ENCODE measurements at places on chromosomes 13 and 19. TPM values are rescaled to one million over a fixed set of nuclear protein-coding genes. Genes with fewer than 3 reads are reported as not detected.

PCDH17 gene
- total RNA-seq = not detected

PLIN4 gene
- 1.4 TPM for total RNA-seq

RFPL4AL1 gene
- total RNA-seq = not detected

GJB2 gene
- total RNA-seq = 12.9 TPM

FCER2 gene
- not detected for total RNA-seq

SSC5D gene
- total RNA-seq = 0.33 TPM

OR7C1 gene
- total RNA-seq = not detected

TEX26 gene
- total RNA-seq = not detected

SLC25A41 gene
- total RNA-seq = not detected

GSX1 gene
- not detected for total RNA-seq

KASH5 gene
- not detected for total RNA-seq

RNASEH2B gene
- 41.6 TPM for total RNA-seq

ADGRE2 gene
- 8.0 TPM for total RNA-seq

SLC10A2 gene
- not detected for total RNA-seq

SYNGR4 gene
- total RNA-seq = not detected

PBX4 gene
- total RNA-seq = not detected

LYL1 gene
- total RNA-seq = not detected

LIN7B gene
- 3.2 TPM for total RNA-seq

ARHGAP45 gene
- 15.3 TPM for total RNA-seq

ITGBL1 gene
- not detected for total RNA-seq

SIGLEC8 gene
- not detected for total RNA-seq

NKPD1 gene
- 0.09 TPM for total RNA-seq

AP2S1 gene
- total RNA-seq = 252 TPM

ANKLE1 gene
- total RNA-seq = 1.0 TPM

ZNF649 gene
- 9.5 TPM for total RNA-seq

MUC16 gene
- total RNA-seq = 0.05 TPM

ATP1A3 gene
- total RNA-seq = not detected

FFAR3 gene
- total RNA-seq = not detected
